Dermis lymphatic vessel endothelial cell (primary cell): ENCODE measurements at places on chromosomes 1 and 21. TPM values are rescaled to one million over a fixed set of nuclear protein-coding genes. Genes with fewer than 3 reads are reported as not detected.

DNAJC28 gene
- total RNA-seq: 1.6 and 1.8 TPM in 2 replicates

OBSCN gene
- 4.1 and 8.9 TPM in 2 replicates for total RNA-seq

SPRR2E gene
- total RNA-seq: not detected in 2 replicates

PADI1 gene
- total RNA-seq: 0.09 and 0.11 TPM in 2 replicates

LAD1 gene
- 0.22 TPM in 1 of 2 replicates, not detected in the other for total RNA-seq

CFHR2 gene
- total RNA-seq: not detected in 2 replicates
